Activated CD8-positive, alpha-beta memory T cell treated with anti-CD3 and anti-CD28 coated beads for 24 hours (primary cell): ENCODE measurements at places on chromosomes 4 and X.

- DNase-seq, result no peak
Measured at GRCh38 chr4:82905205-82905604, 4.7 kb downstream of the THAP9 start.

DNA sequence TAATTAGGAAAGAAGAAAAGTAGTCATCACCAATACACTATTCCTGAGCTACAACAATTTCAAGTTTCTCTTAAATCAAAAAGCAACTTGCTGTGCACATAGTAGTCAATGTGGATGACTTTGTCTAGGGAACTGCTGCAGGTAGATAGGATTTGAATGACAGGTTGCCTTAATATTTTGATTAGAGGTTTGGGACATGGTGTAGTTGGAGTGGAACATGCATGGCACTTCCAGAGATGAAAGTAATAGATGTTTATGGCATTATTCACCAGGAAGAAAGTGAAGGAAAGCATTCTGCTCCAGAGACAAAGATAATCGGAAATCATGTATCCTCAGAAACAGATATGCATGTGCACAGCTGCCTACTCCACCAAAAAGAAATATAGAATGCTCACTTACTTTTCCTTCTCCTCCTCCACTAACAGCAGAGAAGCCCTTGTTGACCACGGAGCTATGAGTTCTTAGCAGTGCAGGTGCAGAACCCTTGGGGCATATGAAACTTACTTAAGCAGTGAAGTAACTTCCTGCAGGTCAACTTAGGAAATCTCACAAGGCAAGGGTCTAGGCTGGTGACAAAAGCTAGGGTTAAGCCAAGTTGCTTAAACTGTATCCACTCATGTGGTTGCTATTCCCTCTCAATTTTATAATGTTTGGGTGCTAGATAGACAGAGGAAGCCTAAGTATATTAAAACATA is 390.8 kb downstream of the HNRNPD start:
- no peak for DNase-seq

GRCh38 chr4:119244344-119244743 is 31.8 kb downstream of the USP53 start:
- DNase-seq, result no peak

GRCh38 chr4:109440948-109441347 is 7.3 kb downstream of the SEC24B start:
- DNase-seq, result no peak

GRCh38 chrX:32392655-32393054 is 818.7 kb downstream of the DMD start:
- DNase-seq, result no peak

GRCh38 chr4:40412866-40413795 is 78.0 kb downstream of the CHRNA9 start:
- DNase-seq, result no peak

- DNase-seq, result no peak
Measured at GRCh38 chr4:127759228-127759820, 22.8 kb upstream of the HSPA4L start.

GRCh38 chrX:15714529-15714928 is 23.5 kb upstream of the CA5B start:
- DNase-seq, result no peak

DNA sequence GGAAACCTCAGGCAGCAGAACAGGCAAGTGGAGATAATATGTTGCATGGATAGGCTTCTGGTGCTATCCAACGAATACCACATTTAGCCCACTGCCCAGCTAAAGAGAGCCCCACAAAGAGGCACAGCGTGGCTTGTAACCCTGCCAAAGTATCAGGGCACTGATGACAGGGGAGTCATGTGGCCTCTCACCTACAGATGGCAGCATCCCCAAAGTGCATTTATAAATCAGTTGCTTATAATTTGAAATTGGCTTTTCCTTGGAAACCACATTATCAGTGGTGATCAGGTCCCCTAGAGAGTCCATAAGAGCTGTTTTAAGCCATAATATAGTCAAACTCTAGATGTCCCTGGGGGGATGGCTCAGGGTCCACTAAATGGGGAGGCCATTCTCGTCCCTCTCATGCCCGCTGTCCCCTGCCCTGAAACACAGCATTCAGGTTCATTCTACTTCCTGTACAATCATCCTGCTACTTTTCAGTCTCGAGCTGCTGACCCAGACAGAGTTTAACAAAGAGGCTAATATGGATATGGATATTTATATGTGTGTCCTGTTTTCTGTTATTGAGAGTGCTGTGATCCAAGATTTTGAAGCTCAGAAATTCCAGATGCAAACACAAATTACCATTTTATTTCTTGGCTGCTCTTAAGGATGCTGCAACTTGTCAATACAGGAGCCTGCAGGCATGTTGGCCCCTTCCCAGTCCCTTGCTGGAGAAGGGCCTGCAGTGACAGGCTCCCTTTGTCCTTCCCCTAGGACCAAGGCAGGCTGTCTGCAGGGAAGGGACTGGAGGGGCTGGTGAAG is 28.5 kb downstream of the SRPX start:
- no peak for DNase-seq
